ENCODE measurements at places on chromosomes 13 and 19.

- DNase-seq: no peak
These were observed 586.7 kb upstream of the SGCG start for GRCh38 chr13:22594041-22594440.

GRCh38 chr19:47729468-47729798 lies 15.9 kb upstream of the NOP53 start:
- no peak for DNase-seq

DNA sequence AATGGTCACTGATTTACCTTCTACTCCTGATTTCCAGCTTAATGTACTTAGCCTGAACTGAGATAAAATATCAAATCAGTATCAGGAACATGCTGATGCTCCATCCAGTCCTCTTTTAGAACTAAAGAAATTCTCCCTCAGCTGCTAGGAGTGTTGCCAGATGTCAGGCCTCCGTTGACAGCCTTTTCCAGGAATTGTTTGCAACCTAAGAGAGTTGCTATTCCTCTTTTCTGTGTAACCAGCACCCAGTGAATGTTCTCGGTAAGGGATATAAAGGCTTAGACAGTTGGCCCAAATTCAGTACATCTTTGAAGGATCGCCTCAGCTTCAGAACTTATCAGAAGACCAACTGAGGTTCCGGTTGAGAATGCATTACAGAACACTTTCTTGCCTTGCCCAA lies 559.0 kb downstream of the PCDH17 start:
- DNase-seq: no peak

DNA sequence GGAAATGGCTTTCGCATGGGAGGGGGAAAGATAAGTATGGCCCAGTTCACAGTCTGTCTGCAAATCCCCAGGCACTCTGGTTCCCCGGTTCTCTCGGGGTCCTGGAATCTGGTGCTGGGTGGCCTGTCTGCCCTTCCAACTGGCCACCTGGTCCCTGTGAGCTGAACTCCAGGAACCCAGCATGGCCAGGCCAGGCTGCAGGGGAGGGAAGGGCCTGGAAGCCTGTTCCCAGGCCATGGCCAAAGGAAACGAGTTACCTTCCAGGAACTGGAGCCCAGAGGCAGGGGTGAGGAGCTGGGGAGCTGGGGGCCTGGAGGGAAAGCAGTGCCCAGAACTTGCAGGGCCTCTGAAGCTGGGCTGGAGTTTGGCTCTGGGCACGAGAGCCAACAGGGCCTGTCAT lies 19.1 kb upstream of the PNMA8C start:
- no peak for DNase-seq

GRCh38 chr19:55633861-55634260 lies 6.9 kb upstream of the ZNF580 start:
- no peak for DNase-seq

- no peak for DNase-seq
These were observed 43.8 kb upstream of the GRTP1 start for GRCh38 chr13:113407531-113408393.

- DNase-seq: no peak
These were observed 718 bp downstream of the ACTN4 start for GRCh38 chr19:38647966-38648768.

GRCh38 chr13:85785205-85785604 lies 14.0 kb downstream of the SLITRK6 start:
- DNase-seq: no peak

DNA sequence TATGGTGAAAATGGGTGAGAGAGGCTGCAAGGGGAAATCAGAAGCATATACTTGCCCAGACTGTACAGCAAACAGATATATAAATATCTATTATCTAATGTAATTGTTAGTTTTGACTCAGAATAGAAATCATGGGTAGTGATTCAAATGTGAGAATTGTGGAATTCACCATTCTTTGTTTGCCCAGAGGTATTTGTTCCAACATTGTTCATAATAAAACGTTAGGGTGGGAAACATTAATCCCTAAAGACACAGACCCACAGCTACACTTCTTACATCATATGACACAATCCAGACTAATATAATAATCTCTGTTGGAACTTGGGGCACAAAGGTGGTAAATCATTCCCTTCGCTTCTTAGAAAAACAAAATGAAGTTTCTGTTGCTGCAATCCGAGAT lies 646.5 kb upstream of the SLITRK6 start:
- no peak for DNase-seq

- DNase-seq: no peak
These were observed 30.2 kb upstream of the TRPC4 start for GRCh38 chr13:37899753-37900152.

GRCh38 chr19:2111886-2112285 lies 15.2 kb downstream of the IZUMO4 start:
- DNase-seq: no peak

GRCh38 chr13:110876609-110877008 lies 38.3 kb downstream of the ANKRD10 start:
- no peak for DNase-seq

DNA sequence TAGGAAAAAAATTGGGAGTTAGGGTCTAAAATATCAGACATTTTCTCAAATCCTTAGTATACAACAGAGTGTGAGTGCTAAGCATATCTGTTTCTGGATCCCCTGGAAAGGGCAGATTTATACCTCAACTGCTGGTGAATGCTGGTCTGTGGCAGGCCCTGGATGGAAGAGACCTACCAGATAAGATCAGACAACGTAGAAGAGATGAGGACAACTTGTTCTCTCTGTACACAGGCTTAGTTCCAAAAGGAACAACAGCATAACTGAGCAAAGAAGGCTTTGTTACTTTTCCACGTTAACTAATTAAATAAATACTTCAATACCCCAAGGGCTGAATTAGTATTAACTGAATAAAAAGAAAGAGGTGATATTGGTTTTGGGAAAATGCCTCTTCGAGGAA lies 1277.3 kb downstream of the SLITRK5 start:
- DNase-seq: no peak

GRCh38 chr19:16141043-16141442 lies 2.4 kb upstream of the HSH2D start:
- no peak for DNase-seq

GRCh38 chr13:35855531-35856019 lies 275.6 kb downstream of the DCLK1 start:
- DNase-seq: no peak

DNA sequence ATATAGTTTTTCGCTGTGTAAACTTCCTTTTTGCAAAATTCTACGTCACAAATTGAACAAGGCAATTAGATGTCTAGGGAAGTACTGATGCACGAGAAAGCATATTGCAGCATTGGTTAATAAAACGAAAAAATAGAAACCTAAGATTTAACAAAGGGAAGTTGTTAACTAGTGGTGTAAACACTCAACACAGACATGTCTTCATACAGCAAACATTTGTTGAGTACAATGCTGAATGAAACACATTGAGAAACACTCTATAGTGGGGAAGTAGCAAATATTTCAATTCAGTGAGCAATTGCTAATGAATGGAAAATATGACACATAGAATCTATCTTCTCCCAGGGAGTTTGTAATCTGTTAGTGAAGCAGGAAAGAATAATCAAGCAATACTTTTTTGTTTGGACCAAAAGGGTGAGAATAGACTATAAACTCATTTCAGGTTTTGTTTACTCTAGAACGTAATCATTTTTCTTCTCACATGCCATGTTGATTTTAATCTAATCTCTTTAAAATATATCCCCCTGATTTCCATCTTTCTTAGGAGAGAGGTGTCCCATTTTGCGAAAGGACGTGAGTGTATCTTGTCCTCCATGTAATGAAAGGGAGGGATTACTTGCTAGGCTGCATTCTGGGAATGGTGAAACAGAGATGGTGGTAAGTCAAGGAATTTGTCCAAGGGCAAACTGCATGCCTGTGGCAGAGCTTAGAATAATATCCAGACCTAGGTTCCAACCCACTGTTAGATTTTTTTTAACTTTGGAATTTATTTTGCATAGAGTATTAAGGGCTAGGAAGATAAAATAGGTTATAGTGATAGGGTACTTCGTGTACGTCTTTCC lies 1.7 kb upstream of the ANKRD10 start:
- no peak for DNase-seq

DNA sequence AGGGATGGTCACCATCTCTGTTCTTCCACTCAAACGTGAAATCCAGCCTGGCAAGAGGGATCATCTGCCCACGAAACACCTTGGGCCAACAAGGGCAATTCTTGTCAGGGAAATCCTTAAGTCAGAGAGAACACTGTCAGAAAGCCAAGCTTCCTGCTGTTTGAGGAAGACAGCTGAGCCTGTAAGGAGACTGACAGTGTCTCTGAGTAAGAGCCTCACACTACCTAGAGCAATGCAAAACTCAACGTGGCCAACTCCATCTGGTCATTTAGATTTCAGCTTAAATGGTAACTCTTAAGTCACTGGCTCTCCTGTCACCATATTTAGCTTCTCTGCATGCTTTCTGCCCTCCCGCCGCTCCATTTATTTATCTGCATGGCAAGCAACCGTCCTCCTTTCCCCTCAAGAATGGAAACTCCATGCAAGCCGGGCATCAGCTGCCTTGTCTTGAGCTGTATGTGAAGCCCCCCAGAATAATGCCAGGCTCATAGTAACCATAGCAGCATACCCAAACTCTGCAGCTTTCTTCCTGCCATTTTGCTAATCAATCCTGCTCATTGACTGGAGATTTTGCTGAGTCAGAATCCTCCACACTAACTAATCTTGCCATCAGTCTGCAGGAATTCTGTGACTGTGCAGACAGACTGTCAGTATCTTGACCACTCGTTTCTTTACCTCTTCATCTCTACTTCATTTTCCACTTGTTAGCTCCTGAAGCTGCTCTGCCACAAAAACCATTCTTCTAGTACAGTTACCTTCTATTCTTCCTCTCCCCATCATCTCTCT lies 159.8 kb downstream of the IRS2 start:
- no peak for DNase-seq

GRCh38 chr13:110380359-110381028 lies 73.4 kb downstream of the COL4A2 start:
- DNase-seq: no peak

DNA sequence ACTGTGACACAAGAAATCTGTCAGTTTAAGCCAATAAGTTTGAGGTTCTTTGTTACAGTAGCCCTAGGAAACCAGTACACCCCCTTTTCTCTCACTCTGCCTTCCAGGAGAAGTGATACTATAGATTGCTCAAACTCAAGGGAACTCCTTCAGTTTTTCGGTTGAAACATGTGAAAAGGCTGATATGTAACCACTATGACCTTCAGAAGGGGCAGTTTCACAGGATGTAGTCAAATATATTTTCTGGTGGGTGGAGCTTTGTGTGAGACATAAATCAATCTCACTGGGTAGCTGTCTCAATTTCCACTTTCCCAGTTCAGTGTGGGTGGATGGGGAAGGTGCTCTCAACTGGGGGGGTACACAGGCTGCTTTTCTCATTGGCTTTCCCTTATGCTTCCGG lies 41.7 kb downstream of the HTR2A start:
- no peak for DNase-seq

- no peak for DNase-seq
These were observed 43.3 kb downstream of the TNFSF11 start for GRCh38 chr13:42617221-42617620.

- peak; percentile 75 for DNase-seq
These were observed 46.9 kb downstream of the KLF2 start for GRCh38 chr19:16371540-16371986.

- no peak for DNase-seq
These were observed 471.5 kb downstream of the SLITRK5 start for GRCh38 chr13:88142653-88143052.

- no peak for DNase-seq
These were observed 429.0 kb upstream of the MIR17HG start for GRCh38 chr13:90918536-90918935.

DNA sequence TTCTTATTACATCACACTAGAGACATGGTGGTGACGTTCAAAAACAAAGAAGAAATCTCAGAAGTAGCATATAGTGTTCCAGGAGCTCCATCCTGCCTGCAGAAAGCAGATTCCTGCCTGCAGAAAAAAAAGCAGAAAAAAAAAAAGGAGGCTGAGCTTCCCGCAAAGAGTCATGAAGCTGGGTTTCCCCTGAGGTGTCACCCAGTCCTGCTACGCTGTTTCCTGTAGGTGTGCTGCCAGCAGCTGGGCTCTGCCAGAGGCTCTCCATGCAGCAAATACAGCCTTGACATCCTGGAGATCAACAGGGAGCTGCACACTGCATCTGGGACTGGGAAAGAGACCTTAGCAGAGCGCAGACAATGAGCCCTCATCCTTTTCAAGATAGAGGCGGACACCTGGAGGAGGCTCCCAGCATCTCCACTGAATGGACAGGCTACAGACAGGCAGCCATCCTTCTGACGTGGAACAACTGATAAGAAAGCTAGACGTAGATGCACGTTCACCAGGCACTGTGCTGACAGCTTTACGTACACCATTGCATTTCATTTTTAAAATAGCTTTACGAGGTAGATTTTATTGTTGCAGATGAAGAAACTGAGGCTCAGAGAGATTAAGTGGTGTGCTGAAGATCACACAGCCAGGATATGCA lies 350.9 kb downstream of the FOXO1 start:
- DNase-seq: peak; percentile 40

- no peak for DNase-seq
These were observed 12.2 kb upstream of the CACNG6 start for GRCh38 chr19:53978975-53979801.

GRCh38 chr19:43315851-43316250 lies 37.6 kb upstream of the CD177 start:
- no peak for DNase-seq

DNA sequence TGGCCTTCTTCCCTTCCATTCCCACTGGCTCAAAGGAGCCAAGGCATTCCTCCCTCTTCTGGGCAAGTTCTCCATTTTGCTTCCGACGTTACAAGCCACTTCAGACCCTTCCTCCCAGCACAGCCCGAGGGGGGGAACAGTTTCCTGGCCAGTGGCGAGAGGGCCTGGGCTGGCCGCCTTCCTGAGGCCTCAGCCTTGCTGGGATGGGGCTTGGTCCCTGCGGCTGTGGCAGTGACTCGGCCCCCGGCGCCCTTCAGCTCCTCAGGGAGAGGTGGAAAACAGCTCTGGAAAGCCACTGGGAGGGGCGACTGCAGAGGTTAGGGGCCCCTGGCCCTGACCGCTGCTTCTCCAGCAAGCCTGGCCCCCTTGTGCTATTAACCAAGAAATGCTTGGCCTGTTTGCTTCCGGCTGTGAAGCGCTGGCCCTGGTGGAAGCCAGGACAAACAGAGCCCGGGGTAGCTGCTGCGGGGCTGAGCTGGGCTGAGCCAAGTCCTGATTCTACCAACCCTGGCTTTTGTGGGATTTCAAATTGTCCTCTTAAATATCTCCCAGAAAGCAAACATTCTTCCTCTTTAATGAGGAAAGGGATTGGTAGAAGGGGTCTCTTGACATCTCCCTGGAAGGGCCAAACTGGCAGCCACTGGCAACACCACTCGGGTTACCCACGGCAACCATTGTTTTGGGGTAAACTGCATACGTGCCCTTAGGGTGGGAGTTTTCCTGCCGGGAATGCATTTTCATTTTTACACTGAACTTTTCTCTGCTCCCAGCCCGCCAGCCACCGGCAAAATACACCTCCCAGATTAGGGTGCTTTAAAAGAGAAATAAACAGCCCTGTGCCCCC lies 38.7 kb downstream of the C13orf46 start:
- DNase-seq: no peak

- peak; percentile 72 for DNase-seq
These were observed 1.0 kb downstream of the HMGB1 start for GRCh38 chr13:30464496-30465342.

DNA sequence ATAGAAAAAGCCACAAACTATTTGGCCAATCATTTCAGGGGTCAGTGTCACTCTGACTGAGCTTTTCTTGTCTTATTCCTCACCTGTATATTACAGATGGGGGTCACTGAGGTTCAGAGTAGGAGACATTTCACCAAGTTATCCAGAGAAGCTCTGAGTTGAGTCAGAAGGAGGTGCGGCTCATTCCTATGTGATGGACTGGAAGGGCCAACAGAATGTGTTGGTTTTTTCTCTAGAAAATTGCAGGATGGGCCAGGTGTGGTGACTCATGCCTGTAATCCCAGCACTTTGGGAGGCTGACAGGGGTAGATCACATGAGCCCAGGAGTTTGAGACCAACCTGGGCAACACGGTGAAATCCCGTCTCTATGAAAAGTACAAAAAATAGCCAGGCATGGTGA lies 24.5 kb upstream of the ZNF83 start:
- DNase-seq: no peak
